ENCODE measurements at places on chromosomes 3 and 15.

GRCh38 chr3:54372232-54372631 lies 249.9 kb downstream of the CACNA2D3 start:
- no peak for DNase-seq

GRCh38 chr15:85603160-85603559 lies 191.6 kb downstream of the KLHL25 start:
- DNase-seq = no peak

DNA sequence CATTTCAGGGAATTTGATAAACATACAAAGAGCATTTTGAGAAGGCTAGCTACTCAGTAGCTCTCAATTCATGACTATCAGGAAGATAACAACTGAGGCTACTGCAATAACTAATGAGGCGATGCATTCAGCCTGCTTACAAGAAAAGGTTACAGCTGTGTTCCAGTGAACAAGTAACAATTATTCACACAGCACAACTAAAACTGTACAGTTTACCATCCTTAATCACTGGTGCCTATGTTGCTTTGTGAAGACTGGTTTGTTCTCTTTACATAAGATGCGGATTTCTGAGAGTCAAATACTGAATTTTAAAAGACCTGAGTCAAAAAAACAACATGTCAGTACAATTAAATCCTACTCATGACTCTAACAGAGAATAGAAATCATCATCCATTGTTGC lies 526.3 kb downstream of the OTOL1 start:
- DNase-seq = no peak

GRCh38 chr3:58012302-58012701 lies 4.1 kb downstream of the FLNB start:
- no peak for DNase-seq

DNA sequence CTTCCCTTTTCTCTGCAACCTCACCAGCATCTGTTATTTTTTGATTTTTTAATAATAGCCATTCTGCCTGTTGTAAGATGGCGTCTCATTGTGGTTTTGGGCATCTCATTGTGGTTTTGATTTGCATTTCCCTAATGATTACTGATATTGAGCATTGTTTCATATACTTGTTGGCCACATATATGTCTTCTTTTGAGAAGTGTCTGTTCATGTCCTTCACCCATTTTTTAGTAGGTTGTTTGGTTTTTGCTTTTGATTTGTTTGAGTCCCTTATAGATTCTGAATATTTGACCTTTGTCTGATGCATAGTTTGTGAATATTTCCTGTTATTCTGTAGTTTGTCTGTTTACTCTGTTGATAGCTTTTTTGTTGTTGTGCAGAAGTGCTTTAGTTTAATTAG lies 312.2 kb upstream of the TBC1D5 start:
- no peak for DNase-seq

- no peak for DNase-seq
Measured at GRCh38 chr3:194221336-194221735, 85.4 kb downstream of the HES1 start.

DNA sequence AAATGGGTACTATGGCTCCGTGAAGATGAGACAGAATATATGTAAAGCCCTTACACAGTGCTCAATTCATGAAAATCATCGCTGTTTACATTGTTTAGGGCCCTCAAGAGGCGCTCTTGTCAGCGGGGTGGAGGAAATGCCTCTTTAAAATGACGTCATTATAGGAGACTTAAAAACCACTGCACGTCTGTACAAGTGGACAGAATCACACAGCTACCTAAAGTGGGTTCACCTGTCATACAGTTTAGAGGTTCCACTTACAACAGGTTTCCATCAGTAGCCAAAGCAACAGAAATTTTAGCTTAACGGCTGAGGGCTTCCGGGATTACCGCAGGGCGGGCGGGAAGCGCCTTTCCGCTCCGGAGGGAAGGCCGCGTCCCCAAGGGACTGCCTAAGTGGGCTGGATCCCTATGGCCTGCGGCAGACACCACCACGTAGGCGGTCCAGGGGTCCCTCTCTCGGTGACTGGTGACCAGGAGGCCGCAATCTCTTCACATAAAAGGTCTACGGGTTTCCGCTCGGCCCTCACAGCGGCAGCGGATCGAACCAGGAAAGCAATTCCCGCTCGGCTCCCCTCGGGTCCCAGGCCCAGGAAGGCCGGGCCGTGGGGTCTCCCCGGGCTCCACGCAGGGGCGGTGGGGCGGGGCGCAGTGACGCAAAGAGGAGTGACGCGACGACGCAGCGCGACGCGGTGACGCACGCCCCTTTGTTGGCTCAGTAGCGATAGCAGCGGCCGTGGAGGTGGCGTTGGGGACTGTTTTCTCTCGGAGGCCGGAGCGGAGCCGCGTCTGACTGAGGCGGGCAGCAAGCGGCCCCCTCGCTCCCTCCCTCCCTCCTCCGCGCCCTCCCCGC lies at the start of gene ARIH1:
ARIH1 (plus strand) TSS at position 717 of the 852 bp plus-strand sequence. CDS start 310 bp downstream, outside the sequence.
- peak; percentile 95 for DNase-seq

- no peak for DNase-seq
Measured at GRCh38 chr3:185502987-185503386, 4.2 kb upstream of the TMEM41A start.

DNA sequence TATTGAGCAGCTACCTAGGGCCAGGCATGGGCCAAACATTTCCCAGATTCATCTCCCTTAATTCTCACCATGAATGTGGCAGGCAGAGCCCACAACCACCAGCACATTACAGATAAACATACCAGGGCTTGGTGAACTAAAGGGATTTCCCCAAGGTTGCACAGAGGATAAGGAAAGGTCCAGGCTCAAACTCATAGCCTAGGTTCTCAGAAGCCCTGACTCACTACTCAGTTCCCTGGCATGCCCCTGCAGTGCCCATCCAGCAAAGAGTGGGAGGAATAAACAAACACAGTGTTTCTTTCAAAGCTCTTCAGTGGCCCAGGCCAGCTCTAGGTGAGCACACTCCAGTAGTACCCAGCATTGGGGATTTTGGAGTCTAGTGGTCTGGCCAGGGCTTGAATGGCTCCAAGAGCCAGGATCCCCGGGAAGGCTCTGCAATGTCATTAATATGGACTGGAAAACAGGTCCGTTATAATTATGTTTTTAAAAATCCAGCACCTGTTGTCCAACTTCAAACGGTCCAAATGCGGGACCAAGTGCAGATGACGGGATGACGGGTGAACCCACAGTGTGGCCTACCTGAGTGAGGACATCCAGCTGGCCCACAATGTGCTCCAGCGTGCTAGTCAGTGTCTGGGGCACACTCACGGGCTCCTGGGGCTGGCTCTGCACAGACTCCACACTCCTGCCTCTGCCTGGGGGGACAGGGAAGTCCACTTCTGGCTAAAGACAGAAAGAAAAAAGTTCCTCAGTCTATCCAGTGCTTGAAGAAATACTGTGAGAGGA lies 39.8 kb upstream of the DUSP7 start:
- no peak for DNase-seq

GRCh38 chr3:160616311-160616710 lies 50.9 kb upstream of the KPNA4 start:
- no peak for DNase-seq

DNA sequence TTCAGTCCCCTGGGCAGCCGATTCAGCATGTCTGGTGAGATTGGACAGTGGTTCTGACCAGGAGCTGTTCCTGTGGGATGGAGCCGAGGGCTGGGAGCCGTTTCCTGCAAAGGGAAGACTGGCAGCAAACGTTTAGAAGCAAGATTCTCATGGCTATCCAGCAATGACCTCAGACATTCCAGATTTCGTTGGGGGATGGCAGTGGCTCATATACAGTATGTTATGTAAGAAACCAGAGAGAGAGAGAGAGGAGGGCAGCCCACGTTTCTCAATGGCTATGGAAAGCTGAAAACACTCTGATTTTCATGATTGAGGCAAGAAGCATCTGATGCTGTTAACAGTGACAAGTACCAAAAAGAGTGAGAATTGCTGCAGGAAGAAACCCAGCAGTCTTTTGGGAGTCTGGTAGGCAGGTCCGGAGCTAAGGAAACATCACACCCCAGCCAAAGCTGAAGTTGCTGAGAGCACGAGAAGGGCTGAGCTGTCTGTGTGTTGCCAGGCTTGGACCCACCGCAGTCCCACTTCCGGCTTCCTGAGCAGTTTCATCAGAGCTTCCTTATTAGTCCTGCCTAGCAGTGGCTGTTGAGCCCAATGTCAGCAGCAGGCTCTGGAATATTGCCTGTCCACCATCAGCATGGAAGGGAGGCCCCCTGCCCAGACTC lies 25.6 kb upstream of the VPS8 start:
- no peak for DNase-seq

DNA sequence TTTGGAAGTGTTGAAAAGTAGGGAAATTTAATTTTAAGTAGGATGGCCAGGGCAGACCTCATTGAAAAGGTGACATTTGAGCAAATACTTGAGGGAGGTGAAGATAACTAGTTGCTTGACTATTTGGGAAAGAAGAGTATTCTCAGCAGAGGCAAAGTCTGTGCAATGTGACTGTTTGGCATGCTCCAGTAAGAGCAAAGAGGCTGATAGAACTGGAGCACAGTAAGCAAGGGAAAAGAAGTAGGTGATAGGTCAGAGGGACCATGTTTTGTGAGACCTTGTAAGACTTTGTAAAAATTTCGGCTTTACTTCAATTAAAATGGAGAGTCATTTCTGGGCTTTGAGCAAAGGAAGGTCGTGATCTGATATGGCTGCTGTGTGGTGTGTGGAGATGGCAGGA lies 335.8 kb downstream of the ZIC1 start:
- DNase-seq = no peak
